Activated effector memory CD4-positive, alpha-beta T cell treated with Interleukin-2 at 50 U/mL for 16 hours (primary cell): ENCODE measurements at places on chromosomes 16 and 17.

DNA sequence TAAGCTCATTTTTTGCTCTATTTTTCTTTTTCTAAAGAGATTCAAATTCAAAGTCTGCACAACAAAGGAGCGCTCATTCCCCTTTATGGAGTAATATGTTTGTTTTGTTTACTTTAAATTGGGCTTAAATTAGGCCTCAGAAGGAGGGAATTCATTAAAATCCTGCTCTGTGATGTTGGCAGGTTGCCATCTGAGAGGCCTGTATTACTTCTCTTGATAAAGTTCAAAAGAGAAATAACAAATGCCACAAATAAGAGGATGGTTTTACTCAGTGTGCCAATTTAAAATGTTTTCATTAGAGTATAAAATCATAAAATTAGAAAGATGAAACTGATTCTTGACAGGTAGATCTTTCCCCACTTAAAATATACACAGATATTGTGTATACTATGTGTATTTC lies 54.5 kb upstream of the HLF start:
- DNase-seq = no peak

DNA sequence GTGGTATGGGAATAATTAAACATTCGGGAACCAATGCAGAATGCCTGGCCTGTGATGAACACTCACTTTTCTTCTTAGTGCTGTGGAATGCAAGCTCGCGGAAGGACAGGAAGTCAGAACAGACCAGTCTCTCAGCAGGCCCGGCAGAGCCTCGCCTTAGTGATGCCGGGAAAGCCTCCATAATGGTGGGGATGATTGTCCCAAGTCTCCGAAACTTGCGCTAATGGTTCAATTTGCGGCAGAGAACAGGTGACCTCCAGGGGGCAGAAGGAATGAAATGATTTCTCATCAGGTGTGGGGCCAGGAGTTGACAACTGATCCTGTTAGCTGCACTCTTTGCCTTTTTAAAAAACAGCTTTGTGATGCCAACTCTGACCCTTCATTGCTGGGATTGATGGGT lies 170.6 kb downstream of the GSG1L start:
- DNase-seq = no peak

DNA sequence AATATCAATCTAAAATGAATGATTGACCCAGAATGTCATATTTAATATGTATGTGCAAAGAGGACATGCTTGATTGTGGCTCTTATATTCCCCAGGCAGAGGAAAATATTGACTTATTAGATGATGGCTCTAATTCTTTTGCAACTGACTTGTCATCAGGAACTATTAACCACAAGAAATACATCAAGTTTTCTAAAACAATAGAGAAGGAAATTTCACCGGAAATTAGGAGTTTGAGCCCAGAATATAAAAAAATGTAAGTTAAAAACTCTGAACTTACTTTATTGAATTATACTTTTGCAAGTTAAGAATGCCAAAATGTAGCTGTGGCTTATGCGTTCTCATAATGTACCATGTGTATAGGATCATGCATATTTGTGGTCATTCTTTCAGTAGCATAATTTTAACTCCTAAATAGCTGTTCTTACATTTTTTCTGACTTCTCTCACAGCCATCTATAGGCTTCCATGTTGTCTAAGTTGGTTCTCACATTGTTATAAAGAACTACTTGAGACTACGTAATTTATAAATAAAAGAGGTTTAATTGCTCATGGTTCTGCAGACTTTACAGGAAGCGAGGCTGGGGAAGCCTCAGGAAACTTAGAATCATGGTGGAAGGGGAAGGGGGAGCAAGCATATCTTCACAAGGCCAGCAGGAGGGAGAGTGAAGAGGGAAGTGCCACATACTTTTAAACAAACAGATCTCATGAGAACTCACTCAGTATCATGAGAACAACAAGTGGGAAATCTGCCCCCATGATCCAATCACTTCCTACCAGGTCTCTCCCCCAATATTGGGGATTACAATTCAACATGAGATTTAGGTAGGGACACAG lies 11.6 kb downstream of the EFCAB13 start:
- no peak for DNase-seq

- DNase-seq = no peak
Measured at GRCh38 chr17:76572201-76572910, 13.3 kb downstream of the ST6GALNAC2 start.

- no peak for DNase-seq
Measured at GRCh38 chr16:47694543-47694942, 233.4 kb downstream of the PHKB start.

DNA sequence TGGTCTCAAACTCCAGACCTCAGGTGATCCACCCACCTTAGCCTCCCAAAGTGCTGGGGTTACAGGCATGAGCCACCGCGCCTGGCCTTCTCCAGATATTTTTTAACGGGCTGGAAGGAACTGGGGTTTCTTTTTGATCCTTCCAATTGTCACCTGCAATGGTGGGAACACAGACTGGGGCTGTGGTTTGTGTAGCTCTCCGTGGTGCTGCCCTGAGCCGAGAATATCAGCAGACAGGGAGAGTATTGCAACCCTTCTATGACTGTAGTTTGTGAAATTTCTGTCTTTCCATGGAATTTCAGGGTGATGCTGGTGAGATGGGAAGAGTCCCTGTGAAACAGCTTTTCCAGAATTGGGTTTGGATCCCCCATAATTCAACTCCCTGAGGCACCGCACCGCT lies 263.5 kb downstream of the ENGASE start:
- no peak for DNase-seq

DNA sequence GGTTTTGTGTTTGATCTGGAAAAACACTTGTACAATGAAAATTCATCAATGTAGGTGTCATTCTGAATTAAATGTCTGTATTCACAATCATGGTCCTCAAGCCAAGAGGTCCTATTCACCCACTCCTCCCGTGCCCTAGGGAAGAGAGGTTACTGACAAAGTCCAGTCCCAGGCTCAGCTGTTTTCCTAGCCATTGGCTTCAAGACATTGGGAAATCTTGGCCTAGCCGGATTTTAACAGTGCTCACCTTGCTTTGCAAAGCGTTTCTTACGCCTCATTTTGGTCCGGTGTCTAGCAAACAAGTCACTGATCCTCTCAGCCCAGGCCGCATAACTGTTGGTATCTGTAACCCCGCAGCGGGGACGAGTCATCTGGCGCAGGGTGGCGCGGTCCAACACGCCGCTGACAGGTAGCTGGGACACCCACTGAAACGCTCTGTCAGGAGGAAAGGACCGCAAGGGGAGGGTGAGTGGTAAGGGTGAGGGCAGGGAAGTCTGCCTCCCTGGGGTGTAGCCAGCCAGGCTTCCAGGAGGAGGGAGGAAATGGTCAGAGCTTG lies 16.7 kb downstream of the MMP28 start:
- no peak for DNase-seq

DNA sequence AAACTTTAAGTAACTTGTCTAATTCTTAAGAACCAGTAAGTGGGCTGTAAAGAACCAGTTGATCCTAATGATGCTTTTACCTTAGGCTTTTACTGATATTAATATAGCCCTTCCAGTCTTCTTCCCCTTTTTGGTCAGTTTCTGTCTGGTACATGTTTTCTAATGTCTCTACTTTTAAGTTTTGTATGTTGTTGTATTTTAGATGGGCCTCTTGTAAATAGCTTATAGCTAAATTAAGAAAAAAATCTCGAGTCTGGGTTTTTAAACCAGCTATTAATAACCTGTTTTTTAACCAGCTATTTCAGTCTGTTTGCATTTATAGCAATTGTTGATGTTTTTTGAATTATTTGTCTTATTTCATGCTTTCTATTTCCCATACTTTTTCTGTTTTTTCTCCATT lies 79.0 kb downstream of the PITPNC1 start:
- no peak for DNase-seq

- no peak for DNase-seq
Measured at GRCh38 chr17:7703584-7704479, 1.2 kb upstream of the EFNB3 start.

DNA sequence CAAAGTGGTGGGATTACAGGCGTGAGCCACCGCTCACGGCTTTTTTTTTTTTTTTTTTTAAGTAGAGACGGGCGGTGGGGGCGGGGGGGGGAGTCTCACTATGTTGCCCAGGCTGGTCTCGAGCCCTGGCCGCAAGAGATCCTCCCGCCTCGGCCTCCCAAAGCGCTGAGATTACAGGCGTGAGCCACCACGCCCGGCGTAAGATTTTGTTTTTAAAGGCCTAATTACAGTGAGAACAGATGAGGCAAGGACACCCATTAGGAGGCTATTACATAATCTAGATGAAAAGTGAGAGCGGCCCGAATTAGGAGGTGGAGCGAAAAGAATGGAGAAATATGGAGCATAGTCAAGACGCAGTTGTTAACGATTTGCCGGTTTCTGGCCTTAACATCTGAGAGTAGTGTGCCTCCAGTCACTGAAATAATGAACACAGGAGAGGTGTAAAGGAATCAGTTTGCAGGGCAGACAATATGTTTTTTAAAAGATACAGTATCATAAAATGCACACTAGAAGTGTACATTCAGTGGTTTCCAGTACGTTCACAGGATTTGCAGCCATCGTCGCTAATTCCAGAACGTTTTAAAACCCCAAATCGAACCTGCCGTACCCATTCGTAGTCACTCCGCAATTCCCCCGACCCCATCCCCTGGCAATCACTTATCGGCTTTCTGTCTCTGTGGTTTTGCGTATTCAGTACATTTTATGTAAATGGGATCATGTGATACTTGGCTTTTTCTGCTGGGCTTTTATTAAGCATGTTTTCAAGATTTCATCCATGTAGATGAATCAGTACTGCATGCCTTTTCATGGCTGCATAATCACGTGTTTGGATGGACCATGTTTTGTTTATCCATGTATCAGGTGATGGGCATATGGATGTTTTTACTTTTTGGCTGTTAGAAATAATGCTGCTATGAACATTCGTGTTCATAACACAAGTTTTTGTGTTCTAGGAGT lies 1.4 kb upstream of the SLX4 start:
- no peak for DNase-seq

- DNase-seq = no peak
Measured at GRCh38 chr17:13933441-13934276, 135.6 kb upstream of the COX10 start.

DNA sequence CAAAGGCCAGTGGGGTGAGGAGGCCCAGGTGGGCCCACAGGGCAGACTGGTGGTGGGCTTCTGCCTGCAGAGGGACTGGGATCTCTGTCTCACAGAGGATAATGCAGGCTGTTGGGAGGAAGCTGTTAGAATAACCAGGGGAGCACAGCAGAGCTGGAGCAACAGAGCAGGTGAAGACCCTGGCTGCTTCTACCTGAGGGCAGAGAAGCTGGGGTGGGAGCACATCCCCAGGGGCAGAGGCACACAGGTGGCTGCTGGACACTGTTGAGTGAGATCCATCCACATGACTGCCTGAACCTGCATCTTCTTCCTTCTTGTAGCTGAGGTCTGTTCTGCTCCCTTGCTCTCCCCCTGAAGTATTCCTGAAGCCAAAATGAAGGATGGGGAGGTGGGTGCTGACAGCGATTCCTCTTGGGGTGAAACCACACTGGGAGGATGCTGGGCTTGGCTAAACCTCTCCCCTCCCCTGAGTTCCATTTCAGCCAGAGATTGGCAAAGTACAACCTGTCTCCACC lies 1725.0 kb downstream of the TP53TG3F start:
- DNase-seq = no peak

GRCh38 chr16:78925083-78925767 lies 675.3 kb downstream of the MAF start:
- DNase-seq = no peak

- no peak for DNase-seq
Measured at GRCh38 chr17:79545251-79546005, 65.4 kb downstream of the RBFOX3 start.

- DNase-seq = no peak
Measured at GRCh38 chr16:12133729-12134128, 157.2 kb downstream of the SNX29 start.

DNA sequence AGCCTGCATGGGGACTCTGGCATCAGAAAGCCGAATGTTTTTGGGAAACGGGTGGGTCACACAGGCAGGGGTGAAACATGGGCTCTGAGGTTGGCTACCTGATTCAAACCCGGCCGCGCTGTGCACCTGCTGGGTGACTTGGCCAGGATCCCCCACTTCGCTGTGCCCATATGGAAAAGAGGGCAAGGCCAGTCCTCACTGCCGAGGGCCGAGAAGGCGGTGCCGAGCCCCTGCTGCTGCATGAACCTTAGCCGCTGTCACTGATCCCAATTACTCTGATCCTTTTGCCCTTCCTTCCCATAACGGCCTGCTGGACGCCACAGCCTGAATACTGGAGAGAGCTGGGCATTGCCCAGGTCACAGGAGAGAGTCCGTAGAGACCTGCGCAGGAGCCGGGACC lies 17.7 kb downstream of the KDM8 start:
- DNase-seq = no peak

DNA sequence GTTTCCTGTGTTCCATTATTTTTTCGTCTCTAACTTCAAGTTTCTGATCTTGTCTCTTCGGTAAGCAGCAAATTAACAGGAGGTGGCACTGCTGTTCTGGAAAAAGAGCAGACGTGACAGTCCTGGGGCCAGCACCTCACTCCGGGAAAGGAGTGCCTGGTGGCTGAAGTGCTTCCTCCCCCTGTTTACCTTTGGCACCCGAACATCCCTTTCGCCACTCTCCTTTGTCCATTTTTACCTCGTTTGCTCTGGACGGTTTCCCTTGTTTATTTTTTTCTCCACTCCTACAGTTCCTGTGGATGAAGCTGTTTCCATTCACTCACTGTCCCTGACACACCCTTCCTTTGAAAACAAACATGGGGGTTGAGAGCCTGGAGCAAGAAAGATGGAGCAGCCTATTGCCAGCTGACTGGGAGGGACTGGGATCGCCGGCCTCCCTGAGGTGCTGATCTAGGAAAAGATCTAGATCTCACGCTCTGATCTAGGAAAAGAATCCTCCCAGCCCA lies 12.6 kb downstream of the SAP30BP start:
- DNase-seq = no peak

- no peak for DNase-seq
Measured at GRCh38 chr17:71024969-71025368, 855.6 kb downstream of the KCNJ2 start.
